ENCODE measurements at places on chromosomes 3 and 15.

DNA sequence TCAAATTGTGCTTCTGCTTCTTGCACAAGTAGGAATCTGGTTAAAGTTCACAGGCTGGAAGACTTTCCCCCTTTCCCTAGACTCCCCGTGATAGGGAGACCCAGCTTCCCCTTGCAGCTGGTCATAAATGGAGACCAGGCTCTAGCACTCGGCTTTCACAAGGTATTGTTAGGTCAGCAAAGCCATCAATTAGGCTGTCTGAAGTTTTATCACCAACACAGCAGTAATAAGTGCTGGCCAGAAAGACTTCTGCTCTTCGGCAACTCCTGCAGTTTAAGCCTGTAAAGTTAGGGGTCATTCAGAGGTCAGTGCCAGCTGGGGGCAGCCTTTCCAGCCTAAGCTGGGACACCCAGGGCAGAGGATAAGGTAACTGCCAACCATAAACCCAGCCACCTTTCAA lies 203.4 kb downstream of the MEIS2 start:
- DNase-seq = no peak

DNA sequence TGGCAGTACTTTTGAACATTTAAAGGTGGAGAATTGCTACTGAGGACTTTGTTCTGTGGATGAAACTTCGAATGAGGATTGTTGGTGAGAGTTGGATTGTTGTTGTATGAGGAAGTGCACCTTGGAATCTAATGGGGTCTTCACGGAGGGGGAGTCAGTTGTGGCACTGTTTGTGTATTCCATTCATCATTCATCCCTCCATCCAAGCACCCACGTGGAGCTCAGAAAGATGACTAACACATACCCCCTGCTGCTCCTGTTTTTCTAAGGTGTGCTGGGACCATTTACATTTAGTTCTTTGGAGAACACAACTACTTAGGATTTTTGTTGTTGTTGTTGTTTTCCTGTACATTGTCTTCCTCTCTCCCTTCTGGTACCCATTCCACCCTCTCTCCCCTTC lies 122.6 kb downstream of the IGF1R start:
- no peak for DNase-seq

- no peak for DNase-seq
Observed at GRCh38 chr3:24086206-24086605, 141.1 kb downstream of the NR1D2 start.

- DNase-seq = no peak
Observed at GRCh38 chr3:5022187-5022965, 43.1 kb downstream of the BHLHE40 start.

GRCh38 chr15:68366314-68366713 lies 65.6 kb downstream of the ITGA11 start:
- no peak for DNase-seq

- no peak for DNase-seq
Observed at GRCh38 chr3:125052624-125053303, 3.0 kb downstream of the HEG1 start.

DNA sequence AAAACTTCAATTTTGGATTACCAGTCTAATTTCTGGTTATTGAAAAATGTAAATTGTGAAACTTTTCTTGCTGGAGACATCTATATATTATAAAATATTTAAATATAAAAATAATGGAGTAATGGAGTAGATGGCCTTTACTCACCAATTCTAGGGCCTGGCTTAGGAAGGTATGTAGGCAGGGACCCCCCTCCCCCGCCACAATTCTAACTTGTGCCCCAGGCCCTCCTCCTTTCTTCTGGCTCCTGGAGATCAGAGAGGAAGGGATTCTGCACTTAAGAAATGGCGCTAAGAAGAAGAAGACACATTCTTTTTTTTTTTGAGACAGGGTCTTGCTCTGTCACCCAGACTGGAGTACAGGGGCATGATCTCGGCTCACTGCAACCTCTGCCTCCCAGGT lies 49.5 kb downstream of the CGNL1 start:
- DNase-seq = no peak

DNA sequence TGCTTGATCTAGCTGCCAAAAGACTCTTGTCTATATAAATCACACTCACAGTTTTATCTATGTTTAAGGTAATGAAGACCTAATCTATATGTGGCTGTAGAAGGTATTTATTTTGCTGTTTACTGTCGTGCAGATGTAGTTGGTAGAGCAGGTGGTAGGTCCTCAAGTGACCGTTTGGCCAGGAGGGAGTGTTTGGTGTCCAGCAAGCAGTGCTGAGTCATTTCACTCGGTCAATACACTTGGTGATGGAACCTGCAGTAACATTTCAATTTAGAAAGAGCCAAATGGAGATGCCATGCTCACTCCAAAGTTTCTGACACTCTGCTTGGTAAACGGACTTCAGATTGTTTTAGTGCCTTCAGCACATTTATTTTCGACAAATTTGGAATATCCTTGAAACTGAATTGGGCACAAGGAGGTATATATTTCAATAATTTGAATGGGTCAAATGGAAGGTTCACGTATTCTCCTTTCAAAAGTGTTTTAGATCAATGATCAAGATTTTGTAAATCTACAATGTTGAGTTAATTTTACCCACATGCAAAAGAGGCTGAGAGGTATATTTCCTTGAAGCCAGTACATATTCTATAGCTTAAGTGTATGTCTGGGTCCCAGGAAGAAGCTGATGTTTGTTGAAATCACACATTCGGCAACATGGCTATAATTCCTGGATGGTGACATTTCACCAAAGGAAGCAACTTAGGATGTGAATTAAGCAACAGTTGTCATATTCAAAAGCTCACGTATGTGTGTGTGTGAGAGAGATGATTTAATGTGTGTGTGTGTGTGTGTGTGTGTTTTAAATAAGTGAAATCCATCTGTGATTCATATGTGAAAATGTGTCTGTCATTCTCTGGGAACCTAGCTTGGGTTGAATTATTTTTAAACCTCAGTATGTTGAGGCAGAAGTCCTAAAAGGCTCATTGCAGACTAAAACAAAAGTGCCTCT lies 7.7 kb upstream of the CX3CR1 start:
- DNase-seq = no peak

DNA sequence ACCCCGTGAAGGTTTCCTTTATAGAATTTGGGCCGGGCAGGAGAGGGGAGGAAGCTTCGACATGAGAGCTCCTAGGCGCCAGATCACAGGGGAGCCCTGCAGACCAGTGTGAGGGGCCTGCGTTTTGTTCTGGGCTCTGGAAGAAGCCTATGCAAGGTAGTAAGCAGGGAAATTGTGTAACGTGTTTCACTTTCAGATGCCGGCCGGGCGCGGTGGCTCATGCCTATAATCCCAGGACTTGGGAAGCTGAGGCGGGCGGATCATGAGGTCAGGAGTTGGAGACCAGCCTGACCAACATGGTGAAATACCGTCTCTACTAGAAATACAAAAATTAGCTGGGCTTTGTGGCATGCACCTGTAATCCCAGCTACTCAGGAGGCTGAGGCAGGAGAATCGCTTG lies 65.2 kb downstream of the GABRG3 start:
- DNase-seq = no peak

DNA sequence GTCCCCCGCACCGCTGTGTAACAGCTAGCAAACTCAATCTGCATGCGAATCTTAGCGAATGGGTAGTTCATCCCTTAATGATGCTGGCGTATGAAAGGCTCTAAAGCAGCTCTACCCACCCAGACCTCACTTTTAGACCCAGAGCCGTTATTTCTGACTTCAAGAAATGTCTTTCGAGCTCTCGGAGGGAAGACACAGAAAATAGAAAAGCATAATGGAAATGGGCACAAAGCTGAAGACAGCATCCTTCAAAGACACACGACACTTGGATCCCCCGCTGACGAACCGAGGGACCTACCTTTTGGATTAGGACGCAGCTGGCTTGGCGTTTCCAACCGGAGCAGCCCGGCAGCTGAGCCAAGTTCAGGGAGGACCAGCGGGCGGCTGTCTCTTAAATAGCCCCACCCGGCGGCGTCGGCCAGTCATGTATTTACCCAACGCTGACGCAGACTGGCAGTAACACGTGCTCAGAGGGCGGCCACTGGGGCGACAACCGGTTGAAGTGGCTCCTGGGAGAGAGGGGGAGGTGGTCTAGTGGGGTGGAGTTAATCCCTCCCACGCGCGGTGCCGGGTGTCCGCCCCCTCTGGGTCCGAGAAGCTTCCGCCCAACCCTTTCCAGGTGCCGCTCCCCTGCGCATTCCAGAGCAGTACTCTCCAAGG lies 1.5 kb downstream of the CCK start:
- no peak for DNase-seq

DNA sequence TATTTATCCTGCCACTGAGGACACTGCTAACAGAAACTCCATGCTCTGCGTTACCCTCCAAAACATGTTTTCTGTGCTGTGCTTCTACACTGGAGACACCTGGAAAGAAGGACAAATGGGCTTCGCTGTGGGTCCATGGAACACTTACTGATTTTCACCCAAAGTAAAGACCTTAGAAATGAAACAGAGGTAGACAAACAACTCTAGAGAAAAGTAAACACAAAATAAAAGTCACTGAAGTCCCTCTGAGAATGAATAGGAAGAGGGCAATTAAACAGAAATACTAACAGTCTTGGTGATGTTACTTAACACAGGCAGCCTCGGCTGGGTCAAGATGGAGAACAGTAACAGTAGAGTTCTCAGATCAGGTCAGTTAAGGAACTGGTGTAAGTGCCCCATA lies 6.7 kb upstream of the STIMATE start:
- no peak for DNase-seq

DNA sequence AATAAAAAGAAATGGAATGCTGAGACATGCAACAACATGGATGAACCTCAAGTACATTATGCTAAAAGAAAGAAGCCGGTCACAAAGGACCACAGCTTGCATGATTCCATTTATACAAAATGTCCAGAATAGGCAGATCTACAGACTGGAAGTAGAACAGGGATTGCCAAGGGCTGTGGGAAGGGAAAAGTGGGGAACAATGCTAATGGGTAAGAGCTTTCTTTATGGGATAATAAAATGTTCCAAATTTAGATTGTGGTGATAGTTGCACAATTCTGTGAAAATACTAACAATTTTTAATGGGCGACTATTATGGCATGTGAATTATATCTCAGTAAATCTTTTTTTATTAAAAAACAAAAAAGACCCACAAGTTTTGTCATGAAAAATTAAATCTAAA lies 106.2 kb downstream of the TMCO5A start:
- no peak for DNase-seq

GRCh38 chr15:40407330-40407990 lies 1.9 kb downstream of the IVD start:
- no peak for DNase-seq

DNA sequence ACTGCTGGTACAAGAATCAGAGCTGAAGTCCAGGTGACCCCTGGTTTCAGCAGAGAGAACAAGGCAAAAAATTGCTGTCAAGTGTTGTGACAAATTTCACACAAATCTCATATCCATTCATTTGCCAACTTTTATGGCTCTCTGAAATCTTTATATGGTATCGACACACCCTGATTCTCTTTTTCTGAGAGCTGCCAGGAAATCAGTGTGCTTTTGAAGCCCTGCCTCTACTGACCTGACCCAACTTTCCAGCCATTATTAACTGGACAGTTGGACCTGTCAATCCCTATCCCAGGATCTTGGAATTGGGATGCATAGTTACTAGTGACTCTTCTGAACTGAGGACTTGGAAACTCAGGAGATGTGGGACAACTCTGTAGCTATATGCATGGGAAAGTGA lies 288.2 kb upstream of the GADL1 start:
- DNase-seq = no peak

- no peak for DNase-seq
Observed at GRCh38 chr15:47434596-47434995, 282.7 kb upstream of the SEMA6D start.

DNA sequence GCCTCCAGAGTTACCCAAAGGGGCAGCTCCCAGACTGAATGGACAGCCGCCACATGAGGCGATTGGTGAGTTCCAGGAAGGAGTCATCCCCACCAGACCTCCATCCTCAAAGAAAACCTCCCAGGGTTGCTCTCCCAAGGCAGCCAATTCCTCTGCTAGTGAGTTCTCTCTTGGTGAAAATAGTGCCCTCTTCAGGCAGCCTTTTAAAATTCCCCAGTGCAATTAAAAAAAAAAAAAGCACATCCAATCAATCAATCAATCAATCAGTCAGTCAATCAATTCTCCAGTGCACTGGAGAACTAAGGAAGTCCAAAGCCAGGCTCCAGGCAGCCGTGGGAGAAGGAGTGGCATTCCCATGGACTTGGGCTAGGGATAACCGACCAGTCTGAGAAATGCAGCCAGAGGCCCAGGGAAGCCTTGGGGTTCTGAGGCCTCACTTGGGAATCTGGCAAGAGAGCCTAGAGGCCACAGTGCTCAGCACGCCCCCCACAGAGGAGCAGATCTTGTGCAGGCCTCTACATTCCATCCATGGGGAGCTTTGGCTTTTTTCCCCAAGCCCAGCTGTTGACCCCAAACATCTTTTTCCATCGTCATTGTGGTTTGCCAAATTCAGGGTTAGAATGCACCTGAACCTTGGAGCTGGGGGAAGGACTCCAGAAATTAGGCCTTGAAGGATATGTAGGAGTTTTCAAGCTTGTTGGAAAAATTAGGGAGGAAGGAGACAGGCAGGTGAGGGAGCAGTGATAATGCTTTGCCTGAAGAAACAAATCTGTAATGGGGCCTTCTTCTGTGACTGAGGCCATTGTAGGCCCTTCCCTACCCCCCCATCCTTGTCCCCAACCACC lies 4.8 kb downstream of the PAQR5 start:
- no peak for DNase-seq

- no peak for DNase-seq
Observed at GRCh38 chr15:64019764-64020163, 26.5 kb downstream of the DAPK2 start.

GRCh38 chr3:153282355-153282754 lies 120.3 kb downstream of the RAP2B start:
- no peak for DNase-seq

DNA sequence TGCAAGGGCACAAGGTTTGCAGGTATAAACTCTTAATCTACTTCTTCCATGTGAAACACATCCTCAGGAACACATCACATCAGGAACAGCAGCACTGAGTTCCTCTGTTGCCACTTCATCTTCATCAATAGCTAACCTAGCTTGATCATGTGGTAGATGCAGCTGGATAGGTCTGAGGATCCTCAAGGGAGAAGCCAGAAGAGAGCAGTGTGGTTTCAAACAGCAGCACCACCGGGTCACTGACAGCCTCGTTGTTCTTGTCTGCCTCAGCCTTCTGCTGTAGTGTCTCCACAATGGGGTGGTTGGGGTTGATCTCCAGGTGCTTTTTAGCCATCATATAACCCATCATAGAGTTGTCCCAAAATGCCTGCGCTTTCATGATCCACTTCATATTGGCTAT lies 58.8 kb downstream of the ADAM10 start:
- DNase-seq = no peak

DNA sequence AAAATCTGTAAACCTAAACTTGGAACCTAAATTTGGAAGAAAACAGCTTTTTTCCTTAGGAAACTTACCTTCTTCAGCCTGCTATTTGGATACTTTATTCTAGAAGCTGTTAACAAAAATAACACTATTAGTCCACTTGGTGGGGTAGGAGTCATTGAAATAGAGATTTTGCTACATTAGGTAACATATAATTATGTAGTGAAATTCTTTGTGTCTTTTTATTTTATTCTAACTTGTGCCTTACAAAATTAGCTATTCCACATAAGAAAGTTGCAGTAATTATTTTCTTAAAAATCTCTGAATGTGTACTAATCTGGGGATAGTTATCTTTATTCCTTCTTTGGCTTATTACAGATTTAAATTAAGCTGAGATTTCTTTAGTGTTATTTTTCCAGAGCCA lies 360.4 kb upstream of the ROBO2 start:
- peak; percentile 13 for DNase-seq

GRCh38 chr3:196995646-196996355 lies 27.2 kb upstream of the PIGZ start:
- DNase-seq = no peak

Measured in Kasumi-1 (cell line).